ENCODE measurements at places on chromosomes 16 and 17.

DNA sequence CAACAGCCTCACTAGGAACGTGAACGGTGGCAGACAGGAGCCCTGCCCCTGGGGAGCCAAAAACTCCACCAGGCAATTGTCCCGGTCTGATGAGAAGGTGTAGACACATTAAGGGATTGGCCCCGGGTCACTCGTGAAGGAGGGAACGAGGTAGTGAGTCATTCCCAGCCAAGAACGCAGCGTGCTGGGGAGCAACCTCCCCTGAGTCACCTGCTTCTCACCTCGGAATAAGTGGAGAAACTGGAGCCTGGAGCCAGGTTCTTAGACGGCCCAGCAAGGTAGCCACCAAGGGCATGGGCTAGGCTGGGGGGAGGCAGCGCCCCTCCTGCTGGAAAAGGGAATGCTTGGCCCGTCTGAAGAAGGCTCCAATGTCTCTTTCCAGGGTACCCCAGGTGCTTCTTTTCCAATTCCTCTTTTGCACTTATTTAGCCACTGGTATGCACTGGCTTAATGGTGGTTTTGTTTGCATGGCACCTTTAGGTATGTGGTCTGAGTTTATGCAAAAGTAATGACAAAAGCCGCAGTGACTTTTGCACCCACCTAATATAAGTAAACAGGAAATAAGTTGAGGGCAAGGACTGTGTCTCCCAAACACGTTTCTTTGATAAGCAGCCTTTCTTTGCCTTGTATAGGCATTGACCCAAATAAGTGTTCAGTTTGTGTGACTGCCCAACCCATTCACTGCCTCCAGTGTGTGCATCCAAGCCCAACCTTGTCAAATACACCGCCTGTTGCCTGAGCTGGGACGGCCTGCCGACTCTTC, 1.8 kb upstream of the HELZ start:
- DNase-seq = no peak

DNA sequence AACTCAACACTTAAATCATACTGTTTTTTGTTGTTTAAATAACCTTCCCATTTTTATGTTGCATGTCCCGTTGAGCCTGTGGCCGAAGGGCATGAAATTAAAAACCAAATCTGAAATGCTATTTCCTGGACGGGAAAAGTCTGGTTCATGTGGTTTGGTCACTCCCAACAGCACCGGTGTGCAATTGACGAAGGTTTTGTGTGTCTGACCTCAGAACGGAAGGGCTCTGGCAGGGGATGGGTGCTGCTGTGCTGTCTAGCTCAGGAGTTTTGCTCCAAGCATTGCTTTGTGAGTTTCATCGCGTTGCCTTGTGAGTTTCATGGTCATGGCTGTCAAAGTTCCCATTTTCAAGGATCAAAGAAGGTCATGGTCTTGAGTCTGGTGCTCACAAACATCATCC, 363.3 kb downstream of the XYLT1 start:
- DNase-seq = no peak

DNA sequence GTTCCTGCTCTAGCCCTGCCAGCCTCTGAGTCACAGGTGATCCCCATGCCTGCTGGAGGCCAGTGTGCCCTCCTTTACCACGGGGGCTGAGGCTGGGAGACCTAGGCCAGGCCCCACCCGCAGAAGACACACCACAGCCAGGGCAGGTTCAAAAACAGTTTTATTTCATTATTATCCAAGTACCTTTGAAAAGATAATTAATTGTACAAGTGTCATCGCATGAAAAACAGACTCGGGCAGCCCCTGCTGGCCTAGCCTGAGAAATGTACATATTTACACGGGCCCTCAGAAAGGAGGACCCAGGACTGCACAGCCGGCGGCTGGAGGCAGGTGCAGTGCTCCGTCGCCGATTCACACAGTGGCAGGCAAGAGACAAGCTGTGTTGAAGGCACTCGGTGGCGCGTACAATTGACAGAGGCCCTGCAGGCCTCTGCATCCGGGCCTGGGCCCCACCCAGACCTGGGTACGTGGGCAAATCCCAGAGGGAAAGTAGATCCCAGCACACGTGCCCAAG, 4.4 kb downstream of the PDIA2 start:
- DNase-seq = no peak

- no peak for DNase-seq
These were observed at the start of gene KRTAP3-3 for GRCh38 chr17:40993839-40994238. KRTAP3-3 (minus strand) TSS chr17:40994164; CDS start chr17:40994097, 67 bp downstream.

DNA sequence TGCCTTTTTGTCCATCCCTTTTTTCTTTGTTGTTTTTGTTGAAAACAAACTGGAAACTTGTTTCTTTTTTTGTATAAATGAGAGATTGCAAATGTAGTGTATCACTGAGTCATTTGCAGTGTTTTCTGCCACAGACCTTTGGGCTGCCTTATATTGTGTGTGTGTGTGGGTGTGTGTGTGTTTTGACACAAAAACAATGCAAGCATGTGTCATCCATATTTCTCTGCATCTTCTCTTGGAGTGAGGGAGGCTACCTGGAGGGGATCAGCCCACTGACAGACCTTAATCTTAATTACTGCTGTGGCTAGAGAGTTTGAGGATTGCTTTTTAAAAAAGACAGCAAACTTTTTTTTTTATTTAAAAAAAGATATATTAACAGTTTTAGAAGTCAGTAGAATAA, 4.9 kb downstream of the SOX9 start:
- no peak for DNase-seq

DNA sequence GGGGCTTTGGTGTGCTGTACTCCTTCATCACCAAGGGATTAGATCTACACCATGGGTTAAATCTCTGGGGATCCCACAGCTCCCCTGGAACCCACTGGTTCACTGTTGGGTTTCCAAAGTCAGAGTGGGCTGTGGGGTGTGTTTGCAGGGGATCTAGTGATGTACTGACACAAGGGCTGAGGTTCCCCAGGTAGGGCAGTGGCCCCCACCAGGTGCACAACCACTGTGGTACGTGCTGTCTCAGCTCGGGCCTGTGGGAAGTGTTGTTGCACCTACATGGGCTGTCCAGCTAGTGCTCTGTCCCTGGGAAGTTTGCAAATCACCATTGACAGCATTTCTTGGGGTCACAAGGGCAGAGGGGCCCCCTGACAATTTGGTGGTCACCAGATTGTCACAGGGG, 134.4 kb upstream of the CDH8 start:
- DNase-seq = no peak

- DNase-seq = peak; percentile 21
These were observed 25.0 kb downstream of the MRC2 start for GRCh38 chr17:62652251-62653001.

GRCh38 chr16:31471875-31472708, at the start of gene TGFB1I1:
TGFB1I1 (plus strand) TSS chr16:31472152; CDS start chr16:31472189, 37 bp downstream.
- no peak for DNase-seq

DNA sequence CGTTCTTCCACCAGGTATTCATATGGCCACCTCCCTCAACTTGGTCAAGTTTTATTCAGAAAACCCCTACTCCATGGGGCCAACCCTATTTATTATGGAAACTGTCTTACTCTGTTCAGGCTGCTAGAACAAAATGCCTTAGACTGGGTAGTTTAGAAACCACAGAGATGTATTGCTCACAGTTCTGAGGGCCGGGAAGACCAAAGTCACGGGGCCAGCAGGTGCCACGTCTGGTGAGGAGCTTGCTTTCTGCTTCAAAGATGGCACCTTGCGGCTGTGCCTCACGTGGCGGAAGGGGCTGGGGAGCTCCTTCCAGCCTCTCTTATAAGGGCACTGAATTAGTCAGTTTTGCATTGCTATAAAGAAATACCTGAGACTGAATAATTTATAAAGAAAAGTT, 74.3 kb downstream of the AXIN2 start:
- DNase-seq = no peak

- no peak for DNase-seq
These were observed 2.0 kb downstream of the SEPHS2 start for GRCh38 chr16:30443631-30444030.

- DNase-seq = peak; percentile 24
These were observed 164.5 kb downstream of the PRKCA start for GRCh38 chr17:66466840-66467367.

GRCh38 chr16:1976216-1976520, 4.3 kb downstream of the TBL3 start:
- no peak for DNase-seq

DNA sequence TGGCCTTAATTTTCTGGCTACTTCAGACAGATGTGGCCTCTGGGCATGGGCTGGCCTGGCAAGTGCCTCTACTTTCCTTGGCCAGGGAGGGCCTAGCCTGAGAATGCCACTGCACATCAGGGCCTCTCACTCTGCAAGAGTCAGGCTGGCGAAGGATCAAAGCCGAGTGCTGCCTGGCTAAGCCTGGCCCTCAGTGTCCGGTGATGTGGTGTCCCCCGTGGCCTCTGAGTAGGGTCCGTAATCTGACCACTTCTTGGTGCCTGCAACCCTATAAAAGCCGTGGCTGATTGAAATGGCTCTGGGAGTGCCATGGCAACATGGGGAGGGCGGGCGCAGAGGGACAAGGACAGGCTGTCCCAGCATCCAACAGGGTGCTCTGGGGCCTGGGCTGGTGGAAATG, 30.2 kb downstream of the TBX4 start:
- no peak for DNase-seq

GRCh38 chr17:28227316-28228108, 91.5 kb upstream of the TMEM97 start:
- no peak for DNase-seq

- DNase-seq = peak; percentile 72
These were observed 292.6 kb upstream of the CDH11 start for GRCh38 chr16:65414284-65414984.

DNA sequence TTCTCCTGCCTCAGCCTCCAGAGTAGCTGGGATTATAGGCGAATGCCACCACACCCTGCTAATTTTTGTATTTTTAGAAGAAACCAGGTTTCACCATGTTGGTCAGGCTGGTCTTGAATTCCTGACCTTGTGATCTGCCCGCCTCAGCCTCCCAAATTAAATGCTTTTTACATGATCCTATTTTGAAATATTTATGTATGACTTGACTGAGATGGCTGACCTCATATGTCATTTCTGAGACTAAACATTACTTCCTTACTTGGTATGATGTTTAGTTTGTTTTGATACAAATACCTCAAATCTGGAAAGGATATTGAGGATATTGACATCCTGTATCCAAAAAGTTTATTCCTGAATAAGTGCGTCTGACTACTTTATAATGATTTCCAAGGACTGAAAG, 11.9 kb downstream of the CALCOCO2 start:
- DNase-seq = no peak

DNA sequence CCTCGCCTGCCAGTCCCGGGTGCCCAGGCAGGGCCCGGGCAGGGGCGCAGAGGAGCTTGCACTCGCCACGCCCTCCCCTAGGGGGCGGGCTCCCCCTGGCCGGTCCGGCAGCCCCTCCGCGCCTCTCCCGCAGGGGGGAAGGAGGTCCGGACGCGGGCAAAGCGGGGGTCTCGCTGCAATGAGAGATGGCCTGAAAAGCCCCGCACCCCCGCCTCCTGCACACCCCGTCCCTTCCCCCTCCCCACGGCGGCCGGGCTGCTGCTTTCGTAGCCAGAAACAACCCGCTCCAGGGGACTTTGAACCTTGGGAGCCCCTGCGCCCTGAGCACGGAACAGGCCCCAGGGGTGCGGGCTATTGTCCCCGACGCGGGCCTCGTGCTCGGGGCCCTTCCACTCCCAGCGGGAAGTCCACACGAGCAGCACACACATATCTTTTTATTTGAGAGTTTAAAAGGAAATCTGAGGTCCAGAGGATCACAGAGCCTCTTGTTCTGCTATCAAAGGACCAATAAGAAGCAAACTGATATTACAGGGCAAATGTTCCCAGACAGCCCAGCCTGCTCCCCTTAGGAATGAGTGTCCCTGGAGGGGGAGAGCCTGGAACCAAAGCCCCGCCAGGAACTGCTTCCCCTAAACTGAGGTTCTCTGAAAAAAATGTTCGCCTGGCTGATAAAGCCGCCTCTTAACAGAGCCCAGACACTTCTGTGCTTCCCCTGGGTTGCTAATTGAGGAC, 5.8 kb upstream of the CBX4 start:
- DNase-seq = peak; percentile 36

DNA sequence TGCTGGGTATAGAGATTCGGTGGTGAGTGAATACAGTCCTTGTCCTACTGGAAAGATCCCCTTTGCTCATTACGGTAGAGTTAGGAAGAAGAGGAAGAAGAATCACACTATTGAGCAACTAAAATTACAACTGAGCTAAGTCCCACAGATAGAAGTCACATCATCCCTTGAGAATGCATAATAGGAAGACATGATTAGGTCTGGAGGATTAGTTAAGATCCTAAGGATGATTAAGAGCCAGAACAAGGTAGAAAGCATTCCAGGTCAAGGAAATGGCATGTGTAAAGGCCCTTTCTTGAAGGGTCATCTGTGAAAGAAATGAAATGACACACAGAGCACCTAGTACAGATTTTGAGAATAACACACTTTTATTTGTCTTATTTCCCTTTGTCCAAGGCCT, 503.5 kb downstream of the HAPSTR1 start:
- DNase-seq = no peak

GRCh38 chr17:8173056-8173870, 2.9 kb downstream of the TMEM107 start:
- DNase-seq = peak; percentile 97

DNA sequence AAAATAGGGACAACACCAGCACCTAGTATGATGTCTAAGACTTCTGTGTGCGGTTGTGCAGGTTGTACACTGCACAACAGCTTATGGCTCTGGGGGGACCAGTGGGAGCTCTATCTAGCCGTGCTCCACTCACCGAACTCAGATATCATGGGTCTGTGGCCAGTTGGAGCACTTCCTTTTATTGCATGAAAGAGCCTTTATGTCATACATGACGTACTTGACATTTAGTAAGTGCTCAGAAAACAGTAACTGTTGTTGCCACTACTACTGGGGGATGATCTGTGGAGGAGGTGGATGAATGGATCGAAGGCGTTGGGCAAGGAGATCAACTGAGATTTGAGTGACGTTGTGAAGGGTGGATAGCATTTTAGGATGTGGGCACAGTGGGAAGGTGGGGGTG, 368.8 kb downstream of the SNX29 start:
- DNase-seq = no peak

GRCh38 chr16:76819226-76819916, 371.6 kb upstream of the MON1B start:
- DNase-seq = no peak
